ENCODE measurements at places on chromosomes 2 and 18. TPM values are rescaled to one million over a fixed set of nuclear protein-coding genes. Genes with fewer than 3 reads are reported as not detected.

- ATAC-seq, result no peak
Measured at GRCh38 chr2:72111061-72111460, 36.6 kb downstream of the CYP26B1 start.

C2orf49 gene
- 18.7 TPM for total RNA-seq

GRCh38 chr2:25664183-25664964 lies 9.0 kb downstream of the DTNB start:
- ATAC-seq, result peak; percentile 63

DNA sequence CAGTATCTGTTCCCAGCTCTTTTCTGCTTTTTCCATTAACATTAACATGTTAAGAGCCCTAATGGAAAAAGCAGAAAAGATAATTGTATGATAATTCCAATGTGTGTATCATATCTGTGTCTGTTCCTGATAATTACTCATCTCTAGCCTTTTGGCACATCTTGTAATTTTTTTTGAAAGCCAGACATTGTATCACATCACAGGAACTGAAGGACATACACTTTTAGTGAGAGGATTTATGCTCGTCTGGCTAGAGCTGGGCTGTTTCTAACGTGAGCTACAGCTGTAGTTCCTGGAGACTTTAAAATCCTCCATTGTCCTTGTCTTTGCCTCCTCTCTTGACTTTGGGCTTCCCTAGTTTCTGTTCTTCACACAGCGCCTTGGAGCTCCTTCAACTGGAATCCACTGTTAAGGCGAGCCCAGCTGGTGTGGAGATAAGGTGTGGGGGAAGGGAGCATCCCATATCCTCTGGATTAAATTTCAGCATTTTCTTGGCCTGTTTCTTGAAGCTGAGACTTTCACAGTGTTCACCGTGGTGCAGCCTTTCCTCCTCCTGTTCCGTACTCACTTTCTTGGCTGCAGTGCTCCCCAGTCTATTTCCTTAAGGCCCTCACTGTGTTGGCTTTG lies 211.5 kb downstream of the GALR1 start:
- no peak for ATAC-seq

DNA sequence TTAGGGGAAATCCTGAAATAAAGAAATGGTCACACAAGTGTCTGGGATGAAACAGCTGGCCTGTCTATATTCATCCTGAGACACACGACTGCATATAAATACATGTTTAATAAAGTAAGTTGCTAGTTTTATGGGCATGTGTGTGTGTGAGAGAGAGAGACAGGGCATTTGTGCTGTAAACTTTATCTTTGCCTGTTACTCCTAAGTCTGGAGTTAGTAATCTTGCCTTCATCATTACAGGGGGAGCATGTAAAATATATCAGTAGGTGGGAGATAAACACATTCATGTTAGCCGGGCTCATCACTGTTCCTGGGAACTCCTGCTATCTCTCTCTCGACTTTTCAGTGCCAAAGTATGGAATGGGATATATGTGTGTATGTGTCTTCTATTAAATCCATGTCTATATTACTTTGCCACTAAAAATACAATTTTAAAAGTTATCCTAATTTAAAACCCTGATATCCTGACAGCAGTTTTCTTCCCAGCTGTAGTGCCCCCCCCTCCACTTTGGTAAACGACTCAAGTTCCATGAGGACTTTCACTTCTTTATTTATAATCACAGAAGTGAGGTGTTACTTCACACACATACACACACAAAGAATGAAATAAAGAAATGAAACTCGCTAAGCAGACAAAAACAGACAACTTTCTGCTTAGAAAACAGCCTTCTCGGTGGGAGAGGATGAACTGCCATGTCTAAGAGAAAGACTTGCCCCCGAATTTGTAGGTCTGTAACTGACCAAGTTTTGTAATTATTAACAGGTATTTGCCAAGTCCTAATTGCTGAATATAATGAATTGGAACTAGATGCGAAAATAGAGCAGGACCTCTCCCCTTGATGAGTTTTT lies 947 bp downstream of the ZEB2 start:
- no peak for ATAC-seq

RALB gene
- 52.0 TPM for total RNA-seq

DNA sequence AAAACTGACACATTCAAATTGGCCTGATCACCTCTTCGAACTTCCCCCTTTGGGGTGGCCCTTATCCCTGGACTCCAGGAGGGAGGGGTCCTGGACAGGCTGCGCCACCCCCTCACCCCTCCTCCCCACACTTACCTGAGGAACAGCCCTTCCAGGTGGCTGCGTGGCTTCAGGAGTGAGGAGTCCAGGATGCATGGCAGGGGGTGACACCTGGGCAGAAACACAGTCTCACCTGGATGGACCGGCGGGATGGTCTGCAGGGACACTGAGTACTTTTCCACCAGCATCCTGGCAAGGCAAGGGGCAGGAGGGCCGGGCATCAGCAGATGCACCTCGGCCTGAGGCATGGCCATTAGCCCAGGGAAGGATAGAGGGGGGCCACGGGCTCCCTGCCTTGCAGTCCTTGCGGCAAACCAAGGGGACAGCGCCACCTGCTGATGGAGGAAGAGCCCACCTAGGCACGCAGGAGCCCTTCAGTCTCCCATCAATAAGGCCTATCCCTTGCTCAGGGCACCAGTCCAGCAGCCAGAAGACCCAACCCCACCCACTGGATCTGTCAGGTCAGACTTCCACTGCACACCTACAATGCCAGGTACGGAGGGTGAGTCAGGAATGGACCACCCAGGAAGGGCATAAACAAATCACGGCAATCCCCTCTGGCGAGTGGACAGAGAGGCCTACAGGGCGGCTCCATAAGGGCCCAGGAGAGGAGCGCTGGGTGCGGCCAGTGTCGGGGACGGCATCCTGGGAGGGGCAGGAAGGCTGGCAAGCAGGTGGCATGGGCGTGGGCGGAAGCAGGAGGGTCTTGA lies 26.0 kb downstream of the FAM178B start:
- peak; percentile 94 for ATAC-seq

- no peak for ATAC-seq
Measured at GRCh38 chr2:37274359-37274965, 43.0 kb downstream of the NDUFAF7 start.

GRCh38 chr2:36423172-36423571 lies 67.6 kb downstream of the CRIM1 start:
- ATAC-seq, result no peak

- ATAC-seq, result peak; percentile 18
Measured at GRCh38 chr18:4454537-4455112, 482 bp downstream of the DLGAP1 start.

DNA sequence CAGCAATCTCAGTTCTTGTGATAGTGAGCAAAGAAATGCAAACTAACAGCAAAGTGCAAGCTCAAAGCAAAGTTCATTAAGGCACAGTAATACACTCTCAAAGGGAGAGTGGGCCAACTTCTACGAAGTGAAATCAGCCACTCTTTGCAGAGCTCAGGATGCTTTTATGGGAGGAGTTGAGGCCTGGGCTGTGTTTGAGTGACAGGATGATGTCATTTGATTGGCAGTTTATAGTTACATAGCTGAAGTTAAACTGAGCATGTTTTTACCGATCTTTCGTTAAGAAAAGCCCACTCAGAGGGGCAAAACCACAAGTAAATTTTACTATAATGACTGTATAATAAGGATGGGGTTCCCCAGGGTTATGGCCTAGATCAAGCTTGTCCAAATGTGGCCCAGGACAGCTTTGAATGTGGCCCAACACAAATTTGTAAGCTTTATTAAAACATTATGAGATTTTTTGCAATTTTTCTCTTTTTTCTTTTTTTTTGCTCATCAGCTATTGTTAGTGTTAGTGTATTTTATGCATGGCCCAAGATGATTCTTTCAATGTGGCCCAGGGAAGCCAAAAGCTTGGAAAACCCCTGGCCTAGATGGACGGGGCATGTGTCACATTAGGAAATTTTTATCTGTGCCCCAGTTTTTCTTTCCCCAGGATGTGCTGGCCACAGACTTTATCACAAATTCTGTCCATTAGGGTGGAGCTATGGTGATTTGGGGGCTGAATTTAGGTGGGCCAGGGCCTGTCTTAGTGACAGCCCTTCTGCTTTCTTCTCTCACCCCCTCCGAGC lies 8.3 kb upstream of the DNAH7 start:
- ATAC-seq, result no peak

GRCh38 chr2:236568068-236568921 lies 1.3 kb upstream of the ACKR3 start:
- peak; percentile 27 for ATAC-seq

FAM168B gene
- total RNA-seq, result 184 TPM

DNA sequence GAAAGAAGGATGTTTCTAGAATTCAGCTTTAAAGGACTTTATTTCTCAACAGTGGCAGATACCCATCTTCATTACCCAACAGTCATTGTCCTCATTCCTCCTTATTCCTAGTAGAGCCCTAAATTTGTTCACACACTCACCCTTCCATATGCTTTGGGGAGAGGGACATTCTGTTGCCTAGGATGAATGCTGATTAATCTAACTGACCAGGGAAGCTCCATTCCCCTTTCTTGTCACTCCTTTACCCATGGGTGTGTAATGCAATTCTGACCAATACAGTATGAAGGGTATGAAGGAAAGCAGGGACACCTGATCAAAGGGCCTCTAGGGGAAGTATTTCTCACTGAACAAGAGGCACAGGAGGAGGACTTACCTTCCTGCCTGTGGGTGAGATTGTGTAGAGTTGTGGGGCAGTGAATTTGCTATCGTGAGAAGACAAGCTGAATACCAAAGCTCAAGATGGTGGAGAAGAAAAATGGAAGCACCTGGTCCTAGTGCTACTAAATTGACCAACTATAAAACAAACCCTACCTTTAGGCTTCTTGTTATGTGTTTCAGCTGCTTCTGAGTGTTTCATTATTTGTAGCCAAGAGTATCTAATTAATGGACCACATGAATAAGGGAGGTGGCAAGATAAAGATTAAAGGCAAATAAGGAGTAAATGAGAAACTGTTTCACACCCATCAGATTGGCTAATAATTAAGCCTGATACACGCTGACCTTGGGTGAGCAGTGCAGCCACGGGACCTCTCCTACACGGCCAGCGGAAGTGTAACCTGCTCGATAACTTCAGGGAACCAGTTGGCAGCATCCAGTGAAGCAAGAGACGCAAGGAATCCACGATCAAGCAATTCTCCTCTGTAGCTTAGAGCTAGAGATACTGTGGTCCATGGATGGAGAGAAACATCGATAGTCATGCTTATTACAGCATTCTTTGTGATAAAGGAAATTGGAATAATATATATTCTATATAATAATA lies 202.3 kb downstream of the MYCN start:
- no peak for ATAC-seq

GRCh38 chr2:126664234-126664633 lies 8.3 kb downstream of the GYPC start:
- ATAC-seq, result no peak

DNA sequence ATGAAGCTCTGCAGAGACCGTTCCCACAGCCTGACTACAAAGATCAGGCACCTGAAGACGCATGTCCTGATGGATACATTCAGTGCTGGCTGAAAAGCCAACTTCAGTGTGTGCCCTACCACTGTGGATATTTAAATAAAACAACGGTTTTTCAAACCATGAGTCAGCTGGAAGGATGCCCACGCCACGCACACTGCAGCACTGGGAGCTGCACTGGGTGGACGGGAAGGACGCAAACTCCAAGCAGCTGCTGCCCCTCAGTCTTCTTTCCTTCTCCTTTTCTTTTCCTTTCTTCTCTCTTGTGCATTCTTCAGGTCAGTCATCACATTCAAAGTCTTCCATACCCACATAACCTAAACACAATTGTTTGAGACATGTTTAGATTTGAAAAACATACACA lies 7.9 kb downstream of the TMEM18 start:
- no peak for ATAC-seq

COLEC11 gene
- 5.0 TPM for total RNA-seq

- ATAC-seq, result no peak
Measured at GRCh38 chr2:10538224-10538894, 90.2 kb upstream of the ODC1 start.

DNA sequence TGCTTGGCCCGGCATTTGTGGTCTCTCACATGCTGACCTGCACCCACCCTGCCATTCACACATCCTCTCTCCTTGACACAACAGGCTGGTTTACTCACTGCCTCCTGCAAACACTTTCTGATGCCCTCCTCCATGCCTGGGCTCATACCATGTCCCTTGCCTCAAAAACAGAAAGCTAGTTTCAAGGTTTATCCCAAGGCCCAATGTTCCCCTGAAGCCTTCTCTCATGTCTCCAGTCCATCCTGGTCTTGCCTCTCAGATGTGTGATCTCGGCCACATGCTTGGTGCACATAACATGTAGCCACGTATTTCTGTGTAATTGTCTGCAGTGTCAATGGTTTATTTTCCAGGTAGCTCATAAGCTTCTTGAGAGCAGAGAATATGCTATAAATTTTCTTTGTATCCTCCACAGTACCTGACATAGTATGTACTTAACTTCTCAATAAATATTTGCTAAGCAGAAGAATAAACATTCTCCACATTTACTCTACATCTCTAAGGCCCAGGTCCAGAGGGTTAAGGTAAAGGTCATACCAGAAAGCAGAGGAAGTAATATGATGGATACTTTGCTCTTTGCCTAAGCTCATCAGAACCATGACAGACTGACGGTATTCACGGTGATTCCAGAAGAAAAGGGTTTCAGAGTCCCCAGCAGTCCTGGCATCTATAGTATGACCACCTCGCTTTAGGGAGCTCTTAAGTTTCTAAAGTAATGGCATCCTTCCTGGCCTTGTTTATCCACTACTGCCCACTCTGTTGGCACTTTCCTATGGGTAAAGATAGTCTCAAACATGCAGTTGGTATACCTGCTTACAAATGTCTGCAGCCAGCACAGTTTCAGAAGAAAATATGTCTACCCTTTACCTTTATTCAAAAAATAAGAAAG lies 163.4 kb upstream of the ZFP36L2 start:
- no peak for ATAC-seq

GRCh38 chr2:69645031-69645431 lies 1.5 kb upstream of the AAK1 start:
- no peak for ATAC-seq

- ATAC-seq, result no peak
Measured at GRCh38 chr2:42756150-42756775, 7.7 kb downstream of the OXER1 start.

SERPINB11 gene
- total RNA-seq, result not detected

- no peak for ATAC-seq
Measured at GRCh38 chr2:127051116-127052056, 55.6 kb downstream of the BIN1 start.

- ATAC-seq, result no peak
Measured at GRCh38 chr2:193219413-193219812, 1024.7 kb upstream of the TMEFF2 start.

DNA sequence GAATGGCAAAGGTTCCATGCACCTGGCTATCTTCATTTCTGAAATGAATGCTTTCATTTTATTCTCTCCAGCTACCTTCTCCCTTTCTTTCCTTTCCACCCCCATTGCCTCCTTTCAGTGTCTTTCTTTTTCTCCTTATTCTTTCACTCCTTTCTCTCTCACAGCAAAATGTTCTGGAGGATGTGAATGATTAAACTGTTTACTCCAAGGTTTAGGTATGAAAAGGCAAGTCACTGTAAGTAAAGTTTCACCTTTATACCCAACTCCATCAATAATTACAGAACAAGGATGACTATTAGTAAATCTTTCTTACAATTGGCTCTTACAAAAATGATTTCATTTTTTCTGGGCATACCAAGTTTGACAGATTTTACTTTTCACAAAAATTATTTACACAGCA lies 4.3 kb downstream of the PAX8 start:
- ATAC-seq, result no peak

All from gastroesophageal sphincter (tissue), 4 donors.